AG09319 (cell line): ENCODE measurements at places on chromosomes 16 and 17.

DNA sequence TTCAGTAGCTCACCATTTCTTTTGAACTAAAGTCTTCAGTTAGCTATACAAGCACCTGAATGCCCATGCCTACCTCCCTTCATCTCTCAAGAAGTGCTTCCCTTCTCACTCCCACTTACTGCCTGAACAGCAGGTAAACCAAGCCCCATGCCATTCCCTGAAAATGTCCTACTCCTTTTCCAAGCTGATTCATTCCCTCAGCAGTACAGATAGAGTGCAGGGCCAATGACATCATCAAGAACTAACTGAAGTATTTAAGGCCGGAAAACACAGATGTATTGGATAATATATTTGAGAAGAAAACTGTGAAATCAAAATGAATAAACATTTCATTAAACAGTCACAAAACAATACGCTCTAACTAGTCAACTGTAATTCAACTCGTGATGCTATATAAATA, 478.8 kb upstream of the CDH11 start:
- DNase-seq: no peak

DNA sequence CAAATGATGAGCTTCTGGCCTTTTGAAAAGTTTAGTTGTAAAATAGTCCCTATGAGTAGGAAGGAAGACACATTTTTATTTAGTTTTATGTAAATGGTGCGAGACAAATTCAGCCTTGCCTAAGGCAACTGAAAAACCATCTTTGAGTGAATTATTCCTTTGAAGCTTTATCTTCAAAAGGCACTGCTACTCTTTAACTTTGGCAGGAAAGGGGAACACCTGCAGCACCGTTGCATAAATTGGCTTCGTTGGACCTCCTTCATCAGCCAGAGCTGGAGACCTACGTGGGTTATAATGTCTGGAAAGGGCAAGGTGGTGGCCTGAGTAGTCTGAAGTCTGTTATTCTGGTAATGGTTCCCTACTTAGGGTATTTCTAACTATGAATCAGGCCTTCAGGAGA, 373.5 kb downstream of the KCNJ2 start:
- no peak for DNase-seq

GRCh38 chr17:78694805-78695531, 87.1 kb downstream of the CYTH1 start:
- DNase-seq: no peak

- DNase-seq: no peak
Measured at GRCh38 chr17:77321649-77322513, 181.1 kb downstream of the SEC14L1 start.

DNA sequence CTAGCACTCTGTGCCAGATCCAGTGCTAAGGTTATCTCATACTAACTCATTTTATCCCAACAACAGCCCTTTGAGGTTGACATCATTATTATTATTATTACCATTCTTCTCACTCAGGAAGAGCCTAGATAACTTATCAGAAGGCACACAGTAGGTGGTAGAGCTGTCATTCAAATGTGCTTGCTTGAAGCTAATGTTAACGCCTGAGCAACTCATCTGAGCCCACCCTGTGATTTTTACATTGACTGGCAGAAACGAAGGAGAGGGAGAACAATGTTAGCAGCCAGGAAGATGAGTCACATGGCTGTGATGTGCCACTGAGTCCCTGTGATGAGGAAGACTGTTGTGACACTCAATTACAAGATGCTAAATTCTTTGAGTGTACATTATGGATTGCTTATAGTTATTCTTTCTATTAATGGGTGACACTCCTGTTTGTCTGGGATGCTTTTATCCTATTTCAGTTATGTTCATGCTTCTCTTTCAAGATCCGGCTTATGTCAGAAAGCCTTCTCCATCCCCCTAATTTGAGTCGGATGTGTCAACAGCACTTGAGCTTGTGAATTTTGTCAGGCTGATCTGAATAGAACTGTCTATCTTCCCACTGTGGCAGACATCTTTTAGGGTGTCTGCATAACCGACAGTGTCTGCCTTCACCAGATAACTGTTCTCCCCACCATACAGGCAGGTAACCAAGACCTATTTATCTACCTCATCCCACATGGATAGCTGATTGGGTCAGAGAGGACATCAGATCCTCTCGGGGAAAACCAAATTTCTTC, 426.4 kb downstream of the CA10 start:
- DNase-seq: no peak

DNA sequence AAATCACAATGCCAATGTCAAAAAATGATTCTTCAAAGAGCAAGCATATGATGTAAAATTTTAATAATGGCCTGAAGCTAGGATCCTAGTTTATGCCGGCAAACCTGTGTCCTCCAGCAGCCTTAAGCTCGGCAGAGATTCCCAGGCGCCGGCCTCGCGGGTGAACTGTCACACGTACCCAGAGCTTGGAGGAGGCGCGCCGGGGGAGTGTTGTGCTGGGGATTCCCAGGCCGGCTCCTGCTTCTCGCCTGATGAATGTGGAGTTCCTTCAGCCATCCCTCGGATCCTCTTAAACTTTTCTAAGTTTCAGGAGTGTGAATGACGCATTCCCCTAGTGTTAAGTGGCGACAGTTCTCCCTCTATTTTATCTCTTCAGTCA, 19.1 kb upstream of the NTN1 start:
- DNase-seq: no peak

DNA sequence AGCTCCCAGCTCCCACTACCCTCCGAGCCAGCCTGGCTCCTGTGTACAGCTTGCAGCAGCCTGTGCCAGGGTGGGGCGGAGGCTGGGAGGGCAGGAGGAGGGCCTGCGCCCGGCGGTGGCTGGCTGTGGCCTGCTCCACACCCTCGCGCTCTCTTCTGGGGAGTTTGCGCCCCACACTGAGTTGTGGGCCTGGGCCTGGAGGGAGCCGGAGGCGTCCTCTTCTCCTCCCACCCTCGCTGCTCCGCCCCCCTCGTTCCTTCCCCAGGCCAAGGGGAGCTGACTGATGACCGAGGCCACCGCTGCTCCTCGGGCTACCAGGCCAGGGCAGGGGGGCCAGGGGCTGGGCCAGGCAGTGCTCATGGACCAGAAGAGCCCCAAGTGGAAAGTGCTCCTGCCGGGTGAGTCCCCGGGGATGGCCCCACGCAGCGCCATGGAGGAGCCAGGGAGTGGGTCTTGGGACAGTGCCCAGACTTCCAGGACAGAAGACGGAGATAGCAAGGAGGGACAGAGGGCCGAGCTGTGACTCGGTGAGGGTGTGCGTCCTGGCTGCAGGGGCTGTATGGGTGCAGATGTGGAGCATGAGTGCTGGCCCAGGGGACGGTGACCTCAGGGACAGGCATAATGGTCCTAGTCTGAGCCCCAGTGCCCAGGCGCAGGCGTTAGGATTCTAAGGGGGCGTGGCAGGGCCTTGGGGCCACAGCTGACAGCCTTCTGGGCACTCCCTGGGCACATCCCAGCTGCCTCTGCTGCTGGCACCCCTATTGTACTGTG, 242.1 kb upstream of the GSE1 start:
- no peak for DNase-seq

DNA sequence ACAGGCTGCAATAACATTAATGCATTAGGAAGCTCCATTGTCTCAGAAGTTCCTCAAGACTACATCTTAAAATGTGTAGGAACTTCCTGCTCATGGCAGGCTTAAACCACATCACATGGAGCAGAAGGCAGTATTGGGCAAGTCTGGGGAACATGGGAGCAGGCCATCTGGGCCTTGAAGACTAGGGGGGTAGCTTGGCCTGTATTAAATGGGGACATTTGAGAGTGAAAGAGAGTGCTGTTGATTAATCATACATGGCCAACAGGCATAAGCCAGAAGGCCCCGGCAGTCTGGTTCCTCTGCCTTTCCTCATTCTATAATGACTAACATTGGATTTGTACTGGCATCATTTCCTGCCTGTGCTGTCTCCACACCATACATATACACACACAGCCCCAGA, 25.2 kb upstream of the SLC5A11 start:
- no peak for DNase-seq

- DNase-seq: no peak
Measured at GRCh38 chr16:630249-630814, 453 bp upstream of the WFIKKN1 start.
